ENCODE measurements at places on chromosomes 5 and 9.
A peak's percentile ranks its signal among the peaks of the same experiment; 100 is the strongest.

DNA sequence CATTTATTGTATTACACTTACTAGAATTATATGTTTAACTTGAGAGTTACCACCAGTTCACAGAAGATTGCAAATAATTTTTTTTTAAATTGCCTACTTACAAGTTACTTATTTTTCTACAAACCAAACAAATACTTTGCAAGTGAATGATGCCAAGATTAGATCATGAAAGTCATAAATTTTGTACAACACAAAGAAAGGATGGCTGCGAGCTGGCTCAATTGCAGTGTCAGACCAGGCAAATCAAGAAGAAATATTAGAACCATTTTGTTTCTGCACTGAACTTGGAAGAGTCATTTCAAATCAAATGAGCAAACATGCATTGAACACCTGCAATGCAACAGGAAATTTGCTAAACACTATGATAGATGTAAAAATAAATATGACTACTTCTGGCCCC is 97.3 kb downstream of the PLCXD3 start:
- DNase-seq = no peak

DNA sequence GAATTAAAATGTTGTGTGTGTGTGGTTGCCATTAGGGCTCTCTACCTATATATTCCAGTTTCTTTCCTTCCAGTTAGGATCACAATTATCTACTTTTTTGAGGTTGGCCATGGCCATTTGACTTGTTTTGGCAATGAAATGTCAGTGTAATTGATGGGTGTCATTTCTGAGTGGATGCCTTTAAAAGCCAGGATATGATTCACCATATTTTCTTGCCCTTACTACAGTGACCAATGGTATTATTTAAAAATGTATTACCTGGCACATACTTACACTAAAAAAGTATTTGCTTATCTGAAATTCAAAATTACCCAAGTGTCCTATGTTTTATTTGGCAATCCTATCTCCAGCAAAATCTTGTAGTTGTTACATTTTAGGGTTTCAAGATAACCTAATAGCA is 258.7 kb upstream of the ACTBL2 start:
- no peak for DNase-seq

DNA sequence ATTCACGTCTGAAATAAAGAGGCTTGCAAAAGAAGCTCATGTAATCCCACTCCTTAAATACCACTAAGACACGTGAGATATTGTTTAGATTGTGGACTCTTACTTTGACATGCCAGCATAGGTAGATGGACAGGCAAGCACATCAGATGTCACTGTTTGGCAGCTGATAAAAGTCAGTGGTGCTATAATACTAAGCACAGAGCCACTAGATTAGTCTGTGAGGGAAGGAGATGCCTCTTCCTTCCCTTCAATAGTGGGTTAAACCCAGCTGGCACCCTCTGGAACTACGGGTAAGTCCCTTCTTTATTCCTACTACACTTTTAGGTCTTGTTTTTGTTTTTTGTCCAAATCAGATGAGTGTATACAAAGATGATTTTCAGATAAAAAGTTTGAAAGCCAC is at the start of gene MYOT:
Gene MYOT (plus strand): TSS at position 197 of the 400 bp plus-strand sequence. CDS start 2,792 bp downstream, outside the sequence.
- no peak for DNase-seq

- no peak for DNase-seq
Observed at GRCh38 chr5:138650196-138650595, 75.0 kb upstream of the HSPA9 start.

DNA sequence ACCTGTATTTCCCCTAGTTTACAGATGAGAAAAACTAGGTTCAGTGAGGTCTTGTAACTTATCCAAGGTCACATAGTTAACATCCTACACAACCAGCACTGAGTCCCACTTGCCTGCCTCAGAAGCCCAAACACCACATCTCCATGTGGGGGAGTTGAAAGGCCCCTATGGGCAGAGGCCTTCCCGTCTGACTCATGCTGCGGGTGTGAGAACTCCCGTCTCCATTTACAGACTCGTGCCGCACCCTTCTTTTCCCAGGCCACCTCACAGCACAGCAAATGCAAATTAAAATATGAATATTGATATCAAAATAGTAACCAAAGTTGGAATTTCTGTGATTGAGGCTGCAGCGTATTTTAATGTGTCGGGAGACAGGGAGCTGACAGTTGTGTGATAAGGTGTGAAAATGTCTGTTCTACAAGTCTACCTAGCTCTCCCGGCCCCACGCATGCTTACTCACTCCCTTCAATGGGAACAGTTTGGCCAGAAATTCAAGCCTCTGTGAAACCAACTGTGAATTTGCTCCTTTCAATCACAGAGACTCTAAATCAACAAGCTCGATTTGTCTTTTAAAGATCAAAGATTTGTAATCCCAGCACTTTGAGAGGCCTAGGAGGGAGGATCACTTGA is 90.1 kb downstream of the CRB2 start:
- DNase-seq = no peak

DNA sequence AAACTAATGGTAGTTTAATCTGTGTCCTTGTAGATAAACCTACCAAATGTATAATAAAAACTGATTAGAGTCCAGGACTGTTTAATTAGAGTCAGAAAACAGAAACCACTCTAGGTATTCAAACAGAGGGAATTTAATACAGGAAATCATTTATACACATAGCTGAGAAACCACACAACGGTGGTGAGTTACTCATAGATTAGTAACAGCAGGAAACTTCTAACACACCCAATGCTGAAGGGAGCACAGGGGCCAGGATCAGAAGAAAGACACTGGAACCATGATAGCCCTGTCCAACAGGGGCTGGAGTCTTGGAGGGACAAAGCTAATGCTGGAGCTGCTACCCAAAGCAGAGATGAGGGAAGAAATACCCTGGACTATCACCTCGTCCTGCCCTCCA is 321.0 kb downstream of the ACTL7B start:
- no peak for DNase-seq

DNA sequence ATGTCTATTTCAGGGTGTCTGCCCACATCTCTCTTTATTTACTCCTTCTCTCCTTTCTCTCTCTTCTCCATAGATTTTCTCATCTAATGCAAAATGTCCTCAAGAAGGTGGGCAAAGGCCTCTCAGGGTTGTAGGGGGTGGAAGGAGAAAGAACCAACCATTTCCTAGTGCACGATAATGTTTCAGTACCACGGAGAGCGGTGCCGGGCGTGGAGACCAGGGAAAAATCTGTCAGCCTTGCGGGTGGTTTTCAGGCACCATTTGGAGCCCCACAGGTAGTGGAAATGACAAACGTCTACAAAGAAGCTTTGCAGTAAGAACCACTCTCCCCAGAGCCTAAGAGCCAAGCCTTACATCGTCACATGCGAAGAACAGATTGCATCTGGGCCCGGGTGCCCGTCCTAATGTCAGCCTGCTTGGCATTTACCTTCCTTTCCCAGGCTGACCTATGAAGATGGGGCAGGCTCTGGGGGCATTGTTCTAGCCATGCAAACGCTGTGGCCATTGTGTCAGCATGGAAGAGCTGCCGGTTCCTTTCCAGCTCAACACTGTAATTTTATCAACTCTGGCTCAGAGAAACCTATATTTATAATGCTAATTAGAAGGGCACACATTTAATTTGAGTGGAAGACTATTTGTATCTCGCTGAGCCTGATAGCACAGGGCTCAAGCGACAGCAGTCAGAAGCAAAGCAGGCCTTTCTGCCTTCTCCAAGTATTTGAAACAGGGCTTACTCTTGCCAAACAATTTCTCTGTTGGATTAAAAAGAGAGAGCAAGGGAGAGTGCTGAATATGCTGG is 430.1 kb upstream of the WWC1 start:
- DNase-seq = no peak

DNA sequence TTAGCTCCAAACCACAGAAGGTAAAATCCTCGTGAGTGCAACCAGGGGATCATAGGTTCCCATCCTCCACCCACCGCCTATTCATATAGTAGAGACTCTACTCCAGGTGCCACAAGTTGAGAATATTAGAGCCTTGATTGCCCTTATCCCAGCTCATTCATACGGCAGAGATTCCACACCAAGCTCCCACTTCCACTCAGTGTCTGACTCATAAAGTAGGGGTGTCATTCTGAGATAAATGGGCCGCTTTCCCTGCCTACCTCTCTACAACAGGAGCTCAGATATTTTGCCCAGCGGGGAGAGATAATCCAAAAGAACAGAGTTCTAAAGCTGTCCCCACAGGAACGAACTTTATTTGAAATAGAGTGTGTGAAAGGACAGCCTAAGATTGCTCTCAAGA is 9.4 kb downstream of the SLC22A4 start:
- no peak for DNase-seq

DNA sequence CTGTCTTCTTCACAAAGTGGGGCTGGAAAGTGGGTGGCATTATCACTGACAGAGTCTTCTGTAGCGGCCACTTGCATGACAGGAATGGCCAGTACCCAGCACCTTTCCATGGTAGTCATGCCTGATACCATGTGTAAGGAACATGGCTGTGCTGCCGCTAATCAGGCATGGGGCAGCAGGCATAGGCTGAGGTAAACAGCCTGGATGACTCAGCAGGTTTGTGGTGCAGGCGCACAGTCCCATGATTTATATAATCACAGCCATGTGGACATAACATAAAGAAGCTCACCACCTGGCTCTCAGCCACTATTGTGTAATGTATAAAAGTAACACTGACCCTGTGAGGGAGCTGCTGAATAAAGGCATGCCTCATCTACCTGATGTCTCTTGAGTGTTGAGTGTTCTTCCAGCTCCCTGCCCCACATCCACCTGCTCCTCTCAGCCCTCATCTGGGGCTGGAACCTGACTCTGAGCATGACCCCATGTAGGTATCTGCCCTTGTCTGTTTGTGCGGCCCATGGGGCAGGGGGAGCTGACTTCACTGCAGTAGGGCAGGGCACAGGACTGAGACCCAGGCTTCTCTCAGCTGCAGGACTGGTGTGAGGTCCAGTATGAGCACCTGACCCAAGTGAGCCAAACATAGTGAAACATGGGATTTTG is 13.2 kb upstream of the ICE1 start:
- DNase-seq = no peak

- no peak for DNase-seq
Observed at GRCh38 chr5:77957-78804, 13.8 kb upstream of the PLEKHG4B start.

DNA sequence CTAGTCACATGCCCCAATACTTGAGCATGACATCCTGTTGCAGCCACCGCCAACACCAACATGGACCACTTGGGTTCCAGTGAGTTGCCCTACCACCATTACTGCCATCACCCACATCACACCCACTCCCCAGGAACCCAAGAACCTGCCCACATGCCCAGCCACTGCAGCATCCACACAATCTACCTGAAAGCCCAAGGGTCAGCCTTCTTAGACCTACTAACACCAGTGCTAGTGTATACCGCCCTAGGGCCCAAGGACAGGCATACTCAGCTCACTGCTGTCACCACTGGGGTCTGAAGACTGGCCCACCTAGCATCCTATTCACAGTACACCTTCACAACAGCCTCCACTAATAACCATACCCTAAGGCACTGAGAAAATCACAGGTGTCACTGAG is 82.0 kb downstream of the SYK start:
- DNase-seq = no peak

DNA sequence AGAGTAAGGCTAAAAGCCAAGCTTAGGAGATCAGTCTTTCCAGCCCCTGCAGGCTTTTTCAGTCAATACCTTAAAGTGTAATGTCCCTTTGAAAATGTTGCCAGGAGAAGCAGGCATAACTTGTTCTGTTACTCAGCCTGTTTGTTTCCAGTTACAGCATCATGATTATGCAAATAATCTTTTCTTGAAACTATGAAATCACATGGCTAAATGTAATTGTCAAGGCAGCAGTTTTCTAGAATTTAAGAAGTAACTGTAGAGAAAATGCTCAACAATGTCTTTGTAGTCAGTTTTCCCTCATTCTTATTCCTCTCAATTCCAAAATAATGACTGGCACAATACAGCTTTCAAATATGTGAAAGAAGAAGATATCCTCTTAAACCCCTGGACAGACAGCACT is 1.9 kb upstream of the GPR107 start:
- no peak for DNase-seq

- DNase-seq = no peak
Observed at GRCh38 chr5:174719793-174720611, 4.4 kb upstream of the MSX2 start.

- DNase-seq = no peak
Observed at GRCh38 chr9:95947118-95947517, 71.6 kb downstream of the ERCC6L2 start.

- no peak for DNase-seq
Observed at GRCh38 chr5:172561151-172561550, 79.9 kb upstream of the NEURL1B start.

GRCh38 chr5:14181299-14181968 is 38.3 kb downstream of the TRIO start:
- DNase-seq = no peak

DNA sequence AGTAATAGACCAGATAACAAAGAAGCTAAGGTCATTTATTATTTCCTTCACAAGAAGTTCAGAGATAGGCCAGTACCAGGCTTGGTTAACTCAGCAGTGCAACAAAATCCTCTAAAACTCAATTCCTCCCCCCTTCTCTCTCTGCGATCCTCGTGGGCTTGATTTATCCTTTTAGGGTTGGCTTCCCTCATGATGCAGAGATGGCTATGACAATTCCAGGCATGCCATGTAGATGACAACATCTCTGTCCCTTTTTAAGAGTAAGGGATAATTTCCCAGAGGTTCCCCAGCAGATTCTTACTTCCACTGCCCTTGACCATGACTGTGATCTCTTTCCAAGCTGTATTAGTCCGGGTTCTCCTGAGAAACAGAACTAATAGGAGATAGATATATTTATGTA is 28.7 kb upstream of the DAP start:
- DNase-seq = no peak

GRCh38 chr5:128782446-128782845 is 182.8 kb upstream of the SLC27A6 start:
- peak; percentile 20 for DNase-seq

DNA sequence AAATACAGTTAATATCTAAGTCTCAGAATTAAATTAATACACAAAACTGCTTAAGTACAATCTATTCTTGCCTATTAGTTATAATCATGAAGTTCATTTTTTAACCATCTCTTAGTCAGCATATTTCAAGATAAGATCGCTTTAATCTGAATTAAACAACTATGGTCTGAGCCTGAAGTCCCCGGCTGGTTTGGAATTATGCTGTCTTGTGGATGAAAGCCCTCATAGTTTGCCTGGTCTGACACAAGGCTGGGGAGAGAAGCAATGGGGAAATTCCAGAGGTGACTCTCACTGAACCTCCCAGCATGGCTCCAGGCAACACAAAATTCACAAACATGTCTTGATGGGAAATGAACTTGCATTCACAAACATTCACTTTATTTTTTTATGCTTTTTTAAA is 28.0 kb upstream of the GRAMD2B start:
- DNase-seq = no peak

DNA sequence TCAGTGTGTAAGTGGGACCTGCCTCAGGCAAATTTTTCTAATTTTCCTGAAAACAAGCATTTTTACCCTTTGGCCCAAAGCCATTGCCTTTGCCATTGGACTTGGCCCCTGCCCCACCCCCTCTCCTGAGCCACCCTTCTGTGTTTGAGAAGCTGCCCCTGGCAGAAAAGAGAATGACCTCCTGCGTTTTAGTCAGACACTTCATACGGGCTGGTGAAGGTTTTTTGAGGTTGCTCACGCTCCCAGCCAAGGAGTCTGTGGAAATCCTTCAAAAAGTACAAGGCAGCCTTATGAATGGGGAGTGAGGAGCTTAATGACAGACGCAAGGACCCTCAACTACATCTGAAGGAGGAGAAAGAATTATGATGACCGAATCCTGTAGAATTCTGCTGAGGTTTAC is 308.9 kb downstream of the SLIT3 start:
- no peak for DNase-seq
